Caki2 (cell line): ENCODE measurements at places on chromosomes 7 and 10. TPM values are rescaled to one million over a fixed set of nuclear protein-coding genes. Genes with fewer than 3 reads are reported as not detected.

DNA sequence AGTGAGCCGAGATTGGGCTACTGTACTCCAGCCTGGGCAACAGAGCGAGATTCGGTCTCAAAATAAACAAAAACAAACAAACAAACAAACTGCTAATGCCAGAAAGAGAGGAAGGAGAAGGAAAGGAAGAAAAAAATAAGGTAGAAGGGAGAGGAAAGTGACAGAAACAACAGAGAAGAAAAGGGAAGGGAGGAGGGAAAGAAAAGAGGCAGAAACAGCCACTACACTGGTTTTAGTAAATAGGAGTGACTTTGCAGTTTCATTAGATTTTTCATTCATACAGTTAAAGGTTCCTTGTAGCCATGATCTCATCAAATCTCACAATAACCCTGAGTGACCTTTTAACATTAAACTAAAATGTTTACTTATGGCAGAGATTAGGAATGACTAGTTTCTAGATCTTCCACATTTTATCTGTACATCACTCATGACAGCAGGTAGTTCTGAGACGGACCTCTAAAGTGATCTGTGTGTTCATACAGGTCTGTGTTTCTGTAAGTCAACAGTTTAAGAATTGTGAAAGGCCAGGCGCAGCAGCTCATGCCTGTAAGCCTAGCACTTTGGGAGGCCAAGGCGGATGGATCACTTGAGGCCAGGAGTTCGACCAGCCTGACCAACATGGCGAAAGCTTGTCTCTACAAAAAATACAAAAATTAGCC, 191.3 kb upstream of the KLF14 start:
- peak; percentile 67 for DNase-seq

DNA sequence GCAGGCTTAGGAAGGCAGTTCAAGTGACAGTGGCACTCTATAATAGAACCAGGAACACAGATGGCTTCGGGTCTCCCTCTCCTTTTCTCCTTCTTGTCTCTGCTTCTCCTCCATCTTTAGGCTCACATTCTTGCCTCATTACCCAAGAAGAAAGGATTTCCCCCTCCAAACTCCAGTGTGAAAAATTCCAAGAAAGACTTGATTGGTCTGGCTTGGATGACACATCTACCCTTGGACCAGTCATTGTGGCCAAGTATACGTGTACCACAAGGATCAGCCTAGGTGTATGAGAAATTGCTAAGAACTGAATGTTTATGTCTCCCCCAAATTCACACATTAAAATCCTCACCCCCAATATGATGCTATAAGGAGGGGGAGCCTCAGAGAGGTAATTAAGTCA, 53.9 kb downstream of the PRTFDC1 start:
- no peak for DNase-seq

DNA sequence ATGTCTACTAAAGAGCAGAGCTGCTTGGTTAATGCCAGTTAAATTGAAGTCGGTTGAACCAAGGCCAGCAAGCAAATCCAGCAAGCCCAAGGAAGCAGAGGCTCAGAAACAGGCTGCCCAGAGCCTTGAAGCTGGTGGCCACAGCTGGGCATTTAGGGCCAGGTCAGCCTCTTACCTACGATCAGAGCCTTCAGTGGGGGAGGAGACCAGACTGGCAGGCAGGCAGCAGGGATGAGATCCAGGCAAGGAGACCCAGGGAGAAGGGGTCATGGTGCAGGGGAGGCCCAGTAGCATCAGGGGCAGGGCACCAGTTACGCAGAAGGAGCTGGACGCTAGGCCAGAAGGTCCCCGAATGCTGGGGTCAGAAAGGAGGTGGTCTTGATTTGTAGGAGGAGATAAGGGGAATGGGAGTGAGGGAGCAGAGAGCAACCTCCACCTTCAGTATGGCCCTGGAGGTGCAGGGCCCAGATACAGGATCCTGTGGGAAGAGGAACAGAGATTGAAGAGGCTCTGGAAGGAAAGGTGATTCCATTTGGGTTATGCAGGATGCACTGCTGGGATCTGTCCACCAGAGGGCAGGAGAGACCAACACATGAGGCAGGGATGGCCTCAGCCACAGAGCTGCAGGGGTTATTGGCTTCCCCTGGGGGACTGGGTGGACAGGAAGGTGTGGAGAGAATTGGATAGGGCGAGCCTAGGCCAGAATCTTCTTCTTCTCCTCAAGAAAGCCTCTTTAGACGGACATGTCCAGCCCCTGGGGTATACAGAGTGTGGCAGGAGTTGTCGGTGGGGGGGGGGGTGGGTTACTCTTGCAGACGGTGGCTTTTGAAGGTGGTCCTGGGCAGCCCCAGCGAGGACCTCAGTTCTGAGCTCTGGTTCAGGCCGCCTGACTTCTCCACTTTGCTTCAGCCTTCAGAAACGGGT, 132.6 kb upstream of the PODXL start:
- DNase-seq = peak; percentile 21

GRCh38 chr7:77752016-77752415, 46.2 kb downstream of the TMEM60 start:
- DNase-seq = no peak

DNA sequence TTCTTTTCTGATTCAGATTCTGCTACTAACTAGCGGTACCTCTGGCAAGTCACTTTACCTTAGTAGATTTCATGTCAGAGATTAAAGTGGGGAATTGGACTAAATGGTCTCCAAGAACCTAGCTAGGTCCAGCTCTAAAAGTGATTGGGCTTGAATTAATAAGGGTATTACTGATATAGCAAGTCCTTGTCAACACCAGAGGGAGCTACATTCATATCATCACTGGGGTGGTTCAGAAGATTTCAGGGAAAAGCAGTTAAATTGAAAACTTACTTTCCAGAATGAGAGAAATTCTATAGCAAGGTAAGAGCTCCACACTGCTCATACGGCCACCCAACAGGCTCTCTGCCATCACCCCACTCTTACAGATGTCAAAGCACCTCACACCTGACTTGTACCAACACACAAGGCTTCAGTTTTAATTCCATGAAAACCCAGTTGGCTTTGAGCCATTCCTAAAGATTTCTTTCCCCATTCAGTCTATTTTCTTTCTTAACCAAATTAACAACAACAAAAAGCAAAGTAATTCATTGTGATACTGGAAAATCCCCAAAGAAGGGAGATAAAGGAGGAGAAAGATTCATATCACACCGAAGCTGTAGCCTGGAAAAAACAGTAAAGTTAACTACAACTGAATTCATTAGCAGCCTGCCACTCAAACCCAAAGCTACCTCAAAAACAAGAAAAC, 38.0 kb upstream of the SPOCK2 start:
- peak; percentile 33 for DNase-seq

DNA sequence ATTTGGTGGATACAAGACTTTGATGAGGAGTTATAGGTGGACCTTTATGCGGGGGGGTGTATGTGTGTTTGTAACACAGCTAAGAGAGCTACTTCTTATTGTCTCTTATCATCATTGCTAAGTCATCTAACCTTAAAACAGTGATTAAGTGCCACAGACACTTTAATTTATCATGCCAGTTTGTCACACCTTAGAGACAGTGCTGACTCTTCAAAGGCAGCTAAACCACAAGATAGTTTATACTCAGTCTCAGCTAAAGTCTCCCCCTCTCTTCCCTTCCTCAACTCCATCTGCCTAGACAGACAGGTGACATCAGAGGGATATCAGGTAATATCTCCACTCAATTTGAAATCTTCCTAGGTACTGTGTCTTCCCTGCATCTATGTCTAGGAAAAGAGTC, 42.2 kb downstream of the MYPN start:
- DNase-seq = no peak

- DNase-seq = no peak
Observed at GRCh38 chr10:78700816-78701520, 367.8 kb upstream of the ZMIZ1 start.

GRCh38 chr7:111172564-111173257, 81.8 kb downstream of the LRRN3 start:
- no peak for DNase-seq

DNA sequence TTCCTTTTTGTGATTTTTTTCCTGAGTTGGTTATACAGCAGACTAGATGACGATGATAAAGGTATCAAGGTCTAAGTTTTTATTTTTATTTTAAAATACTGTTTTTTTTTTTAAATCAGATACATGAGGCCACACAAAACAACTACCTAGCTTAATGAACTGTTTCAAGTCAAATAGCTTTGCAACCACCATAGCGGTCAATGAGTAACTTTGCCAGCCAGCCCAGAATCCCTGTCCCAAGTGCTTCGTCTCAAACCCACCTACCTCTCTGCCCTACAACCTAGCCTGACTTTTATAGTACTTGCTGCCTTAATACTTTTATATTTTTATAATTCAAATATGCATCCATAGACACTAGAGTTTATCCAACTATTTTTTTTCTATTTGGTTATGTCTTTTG, 676.5 kb downstream of the NRG3 start:
- DNase-seq = peak; percentile 28

DNA sequence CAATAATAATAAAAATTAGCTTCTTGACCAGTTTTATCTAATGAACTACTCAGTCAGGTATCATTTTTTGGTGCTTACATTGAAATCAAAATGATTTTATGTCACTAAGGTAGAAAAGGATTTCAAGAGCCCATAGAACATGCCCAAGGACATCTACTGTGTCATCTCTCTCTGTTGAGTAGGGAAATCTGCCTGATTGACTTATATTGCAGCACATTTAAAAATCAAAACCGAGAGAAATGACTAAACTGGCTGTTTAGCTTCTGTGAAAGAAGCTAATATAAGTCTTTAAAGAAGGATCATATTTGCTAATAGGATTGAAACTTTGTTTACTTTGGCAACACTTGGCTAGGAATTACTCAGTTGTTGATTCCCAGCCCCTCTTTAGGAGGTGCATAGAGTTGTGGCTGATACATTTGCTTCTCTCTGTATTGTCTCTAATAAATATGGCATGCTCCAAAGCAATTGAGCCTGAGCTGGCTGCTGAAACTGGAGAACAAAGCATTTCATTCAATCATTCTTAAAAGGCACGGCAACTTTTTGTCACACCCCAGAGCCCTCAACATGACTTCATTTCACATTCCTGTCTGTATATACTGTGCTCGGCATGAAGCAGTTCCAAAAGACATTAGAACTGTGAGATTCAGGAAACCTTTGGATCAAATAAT, 1096.9 kb upstream of the POT1 start:
- DNase-seq = peak; percentile 16

- DNase-seq = peak; percentile 59
Observed at GRCh38 chr10:95513941-95514392, 47.2 kb downstream of the SORBS1 start.

The SFTPA1 gene
- not detected in 2 replicates for total RNA-seq

The TRIL gene
- 0.20 TPM in 1 of 2 replicates, not detected in the other for total RNA-seq

The PRSS37 gene
- not detected in 2 replicates for total RNA-seq

The LRRN3 gene
- not detected in 2 replicates for total RNA-seq

The COL28A1 gene
- 0.17 and 0.84 TPM in 2 replicates for total RNA-seq

The NUP205 gene
- total RNA-seq = 27.3 and 38.6 TPM in 2 replicates

The BTBD16 gene
- 0.14 and 0.88 TPM in 2 replicates for total RNA-seq

The AKR1C3 gene
- 3,253 and 3,825 TPM in 2 replicates for total RNA-seq

The NYAP1 gene
- 0.87 and 3.6 TPM in 2 replicates for total RNA-seq
